Fibroblast of skin of right quadriceps (primary cell): ENCODE measurements at places on chromosomes 2 and 18.

DNA sequence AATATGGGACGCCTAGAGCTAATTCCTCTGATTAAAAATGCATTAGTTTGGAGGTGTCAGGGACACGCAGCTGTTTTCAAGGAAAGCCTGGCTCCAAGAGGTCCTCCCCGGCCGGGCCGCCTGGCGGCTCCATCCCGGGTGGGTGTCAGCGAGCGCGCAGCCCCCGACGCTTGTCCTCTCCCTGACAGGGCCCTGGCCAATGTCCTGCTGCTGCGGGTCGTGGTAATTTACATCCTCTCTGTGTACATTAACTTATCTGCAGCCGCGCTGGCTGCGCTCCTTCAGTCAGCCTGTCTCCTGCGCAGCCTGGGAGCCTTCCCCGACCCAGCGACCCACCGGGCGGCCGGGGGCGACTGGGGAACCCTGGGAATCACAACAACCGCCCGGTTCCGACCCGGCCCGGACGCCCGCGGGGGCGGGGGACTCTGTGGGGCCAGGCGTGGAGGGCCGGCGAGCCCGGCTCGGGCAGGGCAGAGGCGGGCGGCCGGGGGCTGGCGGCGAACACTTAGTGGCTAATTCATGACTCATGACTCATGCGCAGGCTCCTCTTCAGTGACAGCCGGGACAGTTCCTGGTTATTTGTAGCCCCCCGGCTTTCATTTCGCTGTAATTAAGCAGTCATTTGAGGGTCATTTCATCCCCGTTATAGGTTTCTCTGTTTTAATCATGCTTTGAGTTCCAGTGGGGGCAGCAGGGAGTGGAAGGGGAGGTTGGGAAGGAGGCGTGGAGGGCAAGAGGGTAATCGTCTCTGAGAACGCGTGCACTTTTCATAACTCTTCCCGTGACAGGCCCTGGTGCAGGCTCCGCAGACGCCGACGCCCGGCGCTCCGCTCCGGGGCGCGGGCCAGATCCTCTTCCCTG is 141.9 kb upstream of the CTAGE1 start:
- DNase-seq: peak; percentile 59

DNA sequence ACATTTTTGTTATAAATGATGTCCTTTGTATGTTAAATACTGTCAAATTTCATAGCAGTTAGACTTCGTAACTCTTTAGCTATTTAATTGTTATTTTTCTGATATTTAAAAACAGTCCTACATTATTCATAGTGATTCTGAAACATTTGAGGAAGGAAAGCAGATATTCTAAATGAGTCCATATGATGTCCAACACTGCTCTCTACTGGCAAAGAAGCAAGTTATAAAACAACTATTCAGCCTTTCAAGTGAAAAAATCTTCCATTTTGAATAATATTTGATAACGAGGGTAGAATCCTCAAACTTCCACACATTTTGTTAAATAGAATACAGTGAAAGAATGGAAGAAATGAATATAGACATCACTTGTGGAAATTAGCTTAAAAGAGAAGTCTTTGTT is 220.8 kb downstream of the GULP1 start:
- peak; percentile 66 for DNase-seq

GRCh38 chr2:37786854-37787253 is 115.4 kb upstream of the CDC42EP3 start:
- DNase-seq: no peak

DNA sequence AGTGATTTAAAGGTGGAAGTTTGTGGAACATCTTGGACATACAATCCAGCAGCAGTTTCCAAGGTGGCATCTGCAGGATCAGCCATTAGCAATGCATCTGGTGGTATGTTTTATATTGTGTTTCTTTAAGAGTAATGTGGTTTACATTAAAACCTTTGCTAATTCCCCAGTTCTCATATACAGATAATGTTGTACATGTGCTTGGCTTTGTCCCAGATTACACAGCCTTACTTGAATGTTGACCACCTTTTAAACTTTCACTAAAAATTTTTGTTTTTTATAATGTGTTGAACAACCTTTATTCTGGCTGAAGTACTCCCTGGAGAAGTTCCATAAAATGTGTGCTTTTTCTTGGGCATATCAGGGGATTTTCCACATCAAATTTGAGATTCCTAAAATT is 57.5 kb downstream of the MIB1 start:
- peak; percentile 9 for DNase-seq

GRCh38 chr2:230343747-230344146 is 16.8 kb downstream of the SP140L start:
- peak; percentile 8 for DNase-seq

DNA sequence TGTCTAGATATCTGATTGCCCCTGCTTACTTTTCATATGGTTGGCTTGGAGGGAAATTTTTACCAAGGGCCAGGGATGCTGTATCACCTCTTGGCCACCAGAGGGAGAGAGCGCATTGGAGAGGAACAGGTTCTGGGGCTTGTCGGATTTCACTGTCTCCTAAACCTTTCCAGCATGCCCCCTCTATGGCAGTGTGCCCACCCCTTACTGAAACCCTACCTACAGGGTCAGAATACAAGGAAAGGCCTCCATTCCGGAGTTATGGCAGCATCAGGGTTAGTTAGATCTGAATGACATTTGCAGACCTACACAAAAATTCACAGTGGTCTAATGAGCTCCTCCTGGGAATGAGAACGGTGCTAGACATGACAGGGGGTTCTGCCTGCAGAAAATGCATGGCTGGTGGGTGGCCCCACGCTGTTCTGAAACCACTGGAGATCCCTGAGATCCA is 5.8 kb downstream of the SLC14A2 start:
- DNase-seq: peak; percentile 42

DNA sequence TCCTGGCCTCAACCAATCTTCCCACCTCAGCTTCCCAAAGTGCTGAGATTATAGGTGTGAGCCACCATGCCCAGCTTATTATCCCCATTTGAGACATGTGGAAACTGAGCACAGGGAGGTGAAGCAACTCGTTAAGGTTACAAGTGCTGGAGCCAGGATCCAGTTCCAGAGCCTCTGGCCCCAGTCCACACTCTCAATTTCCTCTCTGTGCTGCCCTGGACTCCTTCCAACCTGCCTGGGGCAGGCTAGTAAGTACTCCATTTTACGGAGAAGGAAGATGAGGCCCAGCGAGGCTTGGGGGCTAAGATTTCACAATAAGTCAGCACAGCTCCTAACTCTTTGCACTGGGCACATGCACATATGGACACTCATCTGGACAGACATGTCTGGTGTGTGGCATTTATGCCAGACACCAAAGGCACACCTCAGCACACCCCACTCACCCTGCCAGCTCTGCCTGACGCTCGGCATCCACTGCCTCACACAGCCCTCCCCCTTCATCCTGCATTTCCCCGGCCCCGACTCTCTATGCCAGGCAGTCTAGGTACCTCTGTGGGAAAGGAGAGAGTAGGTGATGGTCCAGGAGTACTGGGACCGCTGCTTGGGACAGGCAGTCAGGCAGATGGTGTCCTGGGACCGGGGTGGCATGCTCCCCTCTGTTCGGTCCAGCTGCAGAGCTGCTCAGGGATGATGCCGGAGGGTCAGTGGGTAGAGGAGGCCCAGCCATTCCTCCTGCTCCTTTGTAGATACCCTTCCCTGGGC is 20.5 kb downstream of the CFAP65 start:
- no peak for DNase-seq

- no peak for DNase-seq
Measured at GRCh38 chr18:22550861-22551260, 133.1 kb upstream of the CTAGE1 start.

GRCh38 chr2:190340369-190340768 is 3.0 kb upstream of the INPP1 start:
- DNase-seq: no peak

GRCh38 chr18:8800445-8800844 is 95.1 kb downstream of the MTCL1 start:
- peak; percentile 100 for DNase-seq

- no peak for DNase-seq
Measured at GRCh38 chr2:210913461-210913860, 357.1 kb downstream of the CPS1 start.

DNA sequence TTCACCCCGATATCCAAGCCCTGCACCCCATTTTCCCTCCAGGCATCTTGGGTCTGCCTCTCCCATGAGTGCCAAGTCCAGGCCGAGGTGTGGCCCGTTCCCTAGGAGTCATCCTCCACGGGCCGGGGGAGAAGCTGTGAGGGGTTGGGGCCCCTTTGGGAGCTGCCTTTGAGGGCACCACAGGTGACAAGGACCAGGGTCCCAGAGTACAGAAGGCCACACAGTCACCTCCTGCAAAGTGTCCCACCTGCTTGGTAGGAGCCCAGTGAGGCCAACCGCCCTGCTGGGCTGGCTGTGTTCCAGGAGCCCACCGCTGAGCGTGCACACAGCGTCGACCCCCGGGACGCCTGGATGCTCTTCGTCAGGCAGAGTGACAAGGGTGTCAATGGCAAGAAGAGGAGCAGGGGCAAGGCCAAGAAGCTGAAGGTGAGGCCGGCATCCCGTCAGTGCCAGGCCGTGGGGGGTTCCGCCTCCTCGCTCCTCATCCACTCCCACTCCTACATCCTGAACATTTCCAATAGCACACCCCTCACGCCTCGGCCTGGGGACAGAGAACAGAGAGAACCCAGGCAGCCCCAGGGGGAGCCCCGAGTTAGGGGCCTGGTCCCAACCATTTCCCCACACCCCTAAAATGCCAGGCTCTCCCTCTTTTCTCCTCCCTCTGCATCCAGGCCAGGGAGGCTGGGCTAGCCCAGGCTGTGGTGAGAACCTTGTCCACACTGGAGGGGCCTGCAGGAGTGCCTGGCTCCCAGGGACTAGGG is 2.7 kb downstream of the ERFE start:
- DNase-seq: no peak

GRCh38 chr2:45867349-45867748 is 215.9 kb downstream of the PRKCE start:
- no peak for DNase-seq

GRCh38 chr2:69251943-69252342 is 135.1 kb downstream of the GFPT1 start:
- DNase-seq: no peak

- DNase-seq: peak; percentile 68
Measured at GRCh38 chr2:10930721-10931516, 19.2 kb downstream of the KCNF1 start.

GRCh38 chr2:231590614-231591013 is 2.0 kb upstream of the TEX44 start:
- no peak for DNase-seq

- DNase-seq: no peak
Measured at GRCh38 chr2:222242532-222242931, 56.3 kb downstream of the PAX3 start.

- DNase-seq: peak; percentile 10
Measured at GRCh38 chr2:198874472-198874858, 583.3 kb downstream of the SATB2 start.

DNA sequence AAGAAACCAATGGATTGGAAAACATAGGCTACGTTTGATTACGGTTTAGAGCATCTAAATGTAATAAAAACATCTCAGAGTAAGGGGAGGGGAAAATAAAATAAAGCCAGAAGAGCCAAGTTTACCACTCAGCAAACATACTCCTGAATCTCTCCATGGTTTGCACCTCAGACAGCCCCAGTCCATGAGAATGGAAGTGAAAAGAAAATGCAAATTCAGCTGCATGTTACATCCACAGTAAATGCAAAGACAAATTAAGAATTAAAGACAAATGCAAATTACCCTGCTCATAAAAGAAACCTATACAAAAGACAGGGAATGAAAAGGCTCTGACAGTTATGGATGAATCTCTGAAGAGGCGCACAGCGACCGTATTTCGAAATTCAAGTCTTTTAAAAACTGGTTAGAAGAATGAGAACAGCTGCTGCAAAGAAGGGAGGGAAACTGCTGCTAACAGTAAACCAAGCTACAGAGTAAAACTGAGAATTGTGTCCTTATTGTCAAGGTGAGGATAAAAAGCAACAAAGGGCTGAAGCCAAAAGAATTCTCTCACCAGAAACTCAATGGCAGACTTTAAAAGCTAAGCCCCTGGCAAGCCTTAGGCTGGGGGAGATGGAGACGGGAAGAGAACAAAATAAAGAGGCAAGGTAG is 197.9 kb upstream of the ACVR2A start:
- DNase-seq: no peak

DNA sequence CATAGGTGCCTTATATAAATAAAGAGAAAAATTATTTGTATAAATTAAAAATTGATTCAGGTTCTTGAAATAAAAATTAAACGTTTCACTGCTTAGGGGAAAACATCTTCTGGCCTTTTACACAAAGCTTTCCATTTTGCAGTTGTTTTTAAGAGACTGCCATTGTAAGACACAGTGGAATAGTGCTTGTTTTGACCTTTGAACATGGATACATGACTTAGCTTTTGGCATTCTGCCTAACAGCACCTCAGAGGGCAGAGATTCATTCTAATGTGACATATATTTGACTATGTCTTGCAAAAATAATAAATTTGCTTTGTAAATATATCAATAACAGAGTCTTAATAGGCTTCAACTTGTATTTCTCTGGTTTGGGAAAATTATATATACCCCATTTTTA is 142.1 kb downstream of the SLC4A10 start:
- DNase-seq: no peak

- DNase-seq: no peak
Measured at GRCh38 chr2:228518-229278, 35.1 kb downstream of the SH3YL1 start.

- DNase-seq: peak; percentile 20
Measured at GRCh38 chr2:44246436-44246835, 28.8 kb upstream of the SLC3A1 start.

DNA sequence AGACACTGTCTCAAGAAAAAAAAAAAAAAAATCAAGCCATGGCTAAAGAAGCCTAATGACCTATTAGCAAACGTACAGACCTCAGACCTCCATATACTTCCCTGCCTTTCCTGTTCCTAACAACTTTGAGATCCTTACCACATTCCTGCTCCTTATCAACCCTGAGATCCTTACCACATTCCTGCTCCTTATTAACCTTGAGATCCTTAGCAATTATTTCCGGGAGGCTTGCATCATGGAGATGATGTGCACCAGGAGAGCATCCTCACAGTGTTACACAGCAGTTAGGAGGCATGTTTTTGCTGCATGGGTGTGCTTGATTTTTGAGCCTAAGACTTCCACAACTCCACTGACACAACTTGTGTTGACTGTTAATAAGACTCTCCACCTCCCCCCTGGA is 54.6 kb upstream of the RASGRP3 start:
- peak; percentile 65 for DNase-seq

DNA sequence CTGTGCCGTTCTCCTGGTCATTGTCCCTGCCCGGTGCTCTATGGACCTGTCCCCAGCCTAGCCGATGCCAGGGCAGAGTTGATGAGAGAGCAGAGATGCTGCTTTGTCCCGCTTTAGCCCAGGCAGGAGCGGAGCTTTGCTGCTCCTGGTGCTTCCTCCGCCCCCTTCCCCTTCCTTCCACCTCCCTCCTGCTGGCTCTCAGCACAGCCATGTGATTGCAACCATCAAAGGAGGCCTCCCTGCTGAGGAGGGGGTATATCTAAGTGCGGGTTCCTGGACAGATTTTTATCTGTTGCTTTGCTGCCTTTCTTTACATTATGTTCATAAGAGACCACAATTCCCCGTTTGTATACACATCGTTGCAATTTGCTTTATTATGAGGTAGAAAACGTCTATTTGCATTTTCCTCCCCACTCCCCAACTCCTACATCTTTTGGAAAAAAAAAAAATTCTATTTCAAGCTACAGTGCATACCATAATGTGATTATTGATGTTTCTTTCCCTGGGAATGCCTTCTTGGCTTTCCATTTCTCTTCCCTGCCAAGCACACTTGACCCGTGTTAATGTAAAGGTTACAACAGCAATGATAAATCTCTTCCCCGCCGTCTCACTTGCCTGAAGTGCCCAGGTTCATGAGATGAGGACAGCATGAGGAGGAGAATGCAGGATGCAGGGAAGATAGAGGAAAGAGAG is 25.4 kb downstream of the ALPK2 start:
- DNase-seq: peak; percentile 68
